ENCODE measurements at places on chromosomes 3 and 15.

DNA sequence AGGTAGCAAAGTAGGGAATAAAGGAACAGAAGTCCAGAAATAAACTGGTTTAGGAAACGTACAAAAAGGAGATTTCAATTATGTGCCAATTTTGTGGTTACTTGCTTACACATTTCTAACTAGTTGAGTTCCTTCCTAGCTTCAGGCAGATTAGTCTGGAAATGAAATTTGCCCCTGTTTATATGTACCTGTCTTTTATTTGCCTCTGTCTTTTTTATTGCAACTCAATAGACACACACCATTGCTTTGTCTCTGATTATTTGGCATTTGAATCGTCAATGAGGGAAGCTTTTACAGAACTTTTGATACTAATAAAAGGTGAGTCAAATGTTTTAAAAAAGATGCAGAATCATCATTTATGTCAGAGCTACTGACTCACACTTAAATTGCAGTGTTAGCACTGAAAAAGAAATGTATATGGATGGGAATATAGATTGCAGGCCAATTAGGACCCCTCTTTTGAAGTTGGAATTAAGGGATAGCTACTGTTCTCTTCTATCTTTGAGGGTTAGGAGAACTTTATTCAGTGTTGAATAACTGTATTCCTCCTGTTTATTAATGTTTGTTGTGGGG is 60.5 kb downstream of the TRAK1 start:
- no peak for DNase-seq

GRCh38 chr3:160707187-160707794 is 30.3 kb downstream of the ARL14 start:
- DNase-seq = no peak

GRCh38 chr15:64580696-64581407 is 120.5 kb downstream of the ZNF609 start:
- no peak for DNase-seq

- no peak for DNase-seq
These were observed 87.4 kb downstream of the FLNB start for GRCh38 chr3:58095603-58096138.

GRCh38 chr15:69750253-69750652 is 297.6 kb downstream of the RPLP1 start:
- no peak for DNase-seq

GRCh38 chr3:141489203-141489602 is 2.4 kb downstream of the RASA2 start:
- DNase-seq = no peak

DNA sequence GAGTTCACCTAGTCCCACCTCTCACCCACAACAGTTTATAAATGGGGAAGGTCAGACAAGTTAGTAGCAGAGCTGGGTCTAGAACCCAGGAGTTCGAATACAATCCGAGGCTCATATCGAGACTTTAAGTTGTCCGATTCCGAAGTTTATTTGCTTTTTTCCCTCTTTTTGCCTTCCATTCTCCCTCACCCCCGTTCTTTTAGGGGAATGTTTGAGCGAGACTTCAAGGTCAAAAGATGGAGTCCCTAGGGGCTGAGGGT is 7.3 kb downstream of the BCL6 start:
- no peak for DNase-seq

- no peak for DNase-seq
These were observed 393.7 kb upstream of the RGMA start for GRCh38 chr15:93482731-93483130.

- no peak for DNase-seq
These were observed 200.1 kb downstream of the OPA1 start for GRCh38 chr3:193793123-193793522.

- DNase-seq = no peak
These were observed 5.6 kb downstream of the CPB1 start for GRCh38 chr3:148833223-148833622.

DNA sequence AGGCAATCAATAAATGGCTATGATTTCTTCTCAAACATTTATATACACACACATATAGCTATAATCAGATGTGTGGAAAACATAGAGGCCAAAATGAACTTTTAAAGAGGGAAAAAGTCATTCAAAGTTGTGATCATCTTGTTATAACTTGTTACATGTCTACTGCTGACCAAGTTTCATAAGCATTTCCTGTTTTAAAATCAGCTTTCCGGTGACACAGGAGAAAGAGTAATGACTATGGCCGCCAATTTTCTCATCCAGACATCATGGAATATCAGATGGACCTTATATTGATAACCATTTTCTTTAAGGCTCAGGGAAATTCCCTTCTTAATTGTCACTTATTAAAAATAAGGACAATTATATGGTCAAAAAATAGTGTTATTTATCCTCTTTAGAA is 71.7 kb upstream of the AGTR1 start:
- DNase-seq = no peak

- DNase-seq = no peak
These were observed 1.8 kb downstream of the TMEM115 start for GRCh38 chr3:50357481-50357880.

DNA sequence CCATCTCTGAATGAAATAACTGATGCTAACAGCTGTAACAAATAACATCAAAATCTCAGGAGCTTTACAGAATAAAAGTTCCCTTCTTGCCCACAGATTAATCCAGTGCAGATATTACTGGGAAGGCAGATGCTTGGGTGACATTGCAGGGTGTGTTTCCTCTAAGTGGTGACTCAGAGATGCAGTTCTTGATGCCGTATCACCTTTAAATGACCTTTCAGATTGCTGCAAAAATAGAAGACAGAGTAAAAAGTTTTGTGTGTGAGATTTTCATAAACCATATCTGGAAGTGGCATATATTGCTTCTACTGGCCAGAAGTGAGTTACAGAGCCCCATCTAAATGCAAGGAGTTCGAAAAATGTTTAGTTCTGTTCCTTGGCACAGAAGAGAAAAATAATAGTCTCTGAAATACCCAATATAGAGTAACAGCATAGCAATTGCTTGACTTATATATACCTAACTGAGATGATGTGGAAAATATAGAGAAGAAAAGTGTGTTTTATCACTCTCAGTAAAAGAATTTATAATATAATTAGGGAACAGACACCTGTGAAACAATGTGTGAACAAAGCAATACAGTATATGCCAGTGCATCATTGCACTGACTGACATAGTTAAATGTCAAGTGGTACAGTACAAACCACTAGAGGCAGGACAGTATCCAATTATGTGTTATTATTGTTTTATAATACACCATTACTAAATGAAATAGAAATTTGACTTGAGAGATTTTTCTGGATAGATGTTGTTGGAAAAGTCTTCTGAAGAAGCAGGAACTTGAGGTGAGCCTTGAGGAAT is 430.7 kb upstream of the CBLB start:
- no peak for DNase-seq

DNA sequence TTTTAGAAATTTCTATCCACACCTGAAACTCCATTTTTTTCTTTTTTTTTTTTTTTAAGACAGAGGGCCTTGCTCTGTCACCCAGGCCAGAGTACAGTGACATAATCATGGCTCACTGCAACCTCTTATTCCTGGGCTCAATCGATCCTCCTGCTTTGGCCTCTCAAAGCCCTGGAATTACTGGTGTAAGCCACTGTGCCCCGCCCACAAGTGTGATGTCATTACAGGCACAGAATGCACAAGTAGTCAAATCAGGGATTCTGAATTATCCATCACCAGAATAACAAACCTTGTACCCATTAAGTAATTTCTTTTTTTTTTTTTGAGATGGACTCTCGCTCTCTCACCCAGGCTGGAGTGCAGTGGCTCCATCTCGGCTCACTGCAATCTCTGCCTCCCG is 1.9 kb downstream of the UQCRC1 start:
- no peak for DNase-seq

DNA sequence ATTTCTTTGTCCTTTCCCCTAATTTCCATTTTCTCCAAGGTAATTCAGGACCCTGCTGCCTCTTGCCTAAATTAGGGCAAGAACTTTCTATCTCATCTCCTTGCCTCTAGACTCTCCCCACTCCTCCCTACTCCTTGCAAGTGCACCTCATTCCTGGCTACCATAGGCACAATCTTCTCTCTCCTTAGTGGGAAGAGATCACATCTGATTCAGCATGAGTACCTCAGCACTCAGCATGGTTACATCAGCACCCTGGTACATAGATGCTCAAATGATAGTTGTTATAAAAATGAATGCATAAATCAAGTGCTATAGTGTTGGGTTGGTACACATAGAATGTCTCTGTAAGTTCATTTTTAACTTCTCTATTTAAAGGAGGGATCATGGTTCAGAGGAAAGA is 313.4 kb upstream of the RASGRP1 start:
- DNase-seq = no peak

DNA sequence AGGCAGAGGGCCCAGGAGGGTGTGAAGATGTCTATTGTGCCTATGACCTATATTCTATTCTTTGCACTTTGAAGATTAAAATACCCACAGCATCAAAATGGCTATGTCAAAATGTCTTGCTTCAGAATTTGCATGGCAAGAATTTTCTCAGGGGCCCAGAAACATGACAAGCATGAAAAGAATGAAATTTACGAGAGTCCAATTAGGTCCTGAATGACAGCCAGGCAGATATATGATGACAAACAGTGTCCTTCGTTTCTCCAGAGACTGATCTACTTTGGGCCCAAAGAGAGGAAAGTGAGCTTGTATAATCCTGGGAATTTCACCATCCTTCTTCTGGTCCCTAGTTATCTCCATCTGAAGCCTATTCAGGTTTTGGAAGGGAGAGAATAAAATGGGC is 609.9 kb downstream of the FHIT start:
- DNase-seq = no peak

GRCh38 chr3:109098079-109098644 is 19.8 kb downstream of the MORC1 start:
- DNase-seq = no peak

DNA sequence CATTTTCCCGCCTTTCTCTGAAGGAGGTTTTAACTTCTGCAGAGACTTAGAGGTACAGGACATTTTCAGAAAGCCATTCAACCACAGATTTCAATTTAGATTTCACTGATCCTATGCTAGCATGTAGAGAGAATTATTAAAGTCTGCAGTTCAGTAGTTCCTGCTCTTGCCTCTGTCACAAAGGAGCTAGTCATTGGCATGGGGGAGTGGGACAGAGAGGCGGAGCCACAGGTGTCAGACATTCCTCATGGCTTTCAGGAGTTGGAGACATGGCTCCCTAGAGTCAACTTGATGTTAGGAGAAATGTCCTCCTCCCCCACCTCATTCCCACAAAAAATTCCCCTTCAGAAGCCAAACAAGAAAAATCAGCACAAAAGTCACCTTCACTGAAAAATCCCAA is 66.0 kb upstream of the SIAH2 start:
- no peak for DNase-seq

GRCh38 chr3:89912031-89912430 is 804.6 kb downstream of the EPHA3 start:
- DNase-seq = no peak

DNA sequence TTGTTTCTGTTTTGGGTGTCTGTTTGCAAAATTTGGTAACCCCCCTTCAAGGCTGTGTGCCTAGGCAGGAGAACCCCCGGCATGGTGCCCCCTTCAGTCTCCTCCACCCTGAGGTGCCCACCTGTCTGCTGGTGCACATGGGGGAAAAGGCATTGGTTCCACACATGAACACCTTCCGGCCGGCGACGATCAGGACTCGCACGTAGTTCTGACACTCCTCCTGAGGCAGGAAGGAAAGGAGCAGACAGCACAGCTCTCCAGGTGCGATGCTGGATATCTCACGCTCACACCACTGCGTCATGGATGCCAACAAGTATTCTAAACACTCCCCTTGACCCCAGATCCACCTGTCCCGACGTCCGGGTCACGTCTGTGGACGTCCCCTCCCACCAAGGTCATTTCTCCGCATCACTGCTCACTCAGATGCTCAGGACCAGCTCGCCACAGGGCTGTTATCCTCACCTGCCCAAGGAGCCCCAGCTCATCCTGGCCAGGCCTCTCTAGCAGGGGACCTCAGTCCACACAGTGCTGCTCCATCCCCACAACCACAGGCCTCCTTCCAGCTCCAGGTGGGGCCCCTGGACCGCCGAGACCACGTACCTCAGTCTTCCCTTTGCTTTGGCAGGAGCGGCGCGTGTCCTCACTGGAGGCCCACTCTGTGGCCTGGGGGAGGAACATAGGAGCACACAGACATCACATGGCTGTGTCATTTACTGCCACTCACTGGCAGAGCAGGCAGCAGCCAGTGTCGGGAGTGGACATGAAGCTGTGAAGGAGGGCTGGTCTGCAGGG is 99.0 kb downstream of the SEMA5B start:
- no peak for DNase-seq

- no peak for DNase-seq
These were observed 242.6 kb upstream of the THBS1 start for GRCh38 chr15:39338251-39338650.

DNA sequence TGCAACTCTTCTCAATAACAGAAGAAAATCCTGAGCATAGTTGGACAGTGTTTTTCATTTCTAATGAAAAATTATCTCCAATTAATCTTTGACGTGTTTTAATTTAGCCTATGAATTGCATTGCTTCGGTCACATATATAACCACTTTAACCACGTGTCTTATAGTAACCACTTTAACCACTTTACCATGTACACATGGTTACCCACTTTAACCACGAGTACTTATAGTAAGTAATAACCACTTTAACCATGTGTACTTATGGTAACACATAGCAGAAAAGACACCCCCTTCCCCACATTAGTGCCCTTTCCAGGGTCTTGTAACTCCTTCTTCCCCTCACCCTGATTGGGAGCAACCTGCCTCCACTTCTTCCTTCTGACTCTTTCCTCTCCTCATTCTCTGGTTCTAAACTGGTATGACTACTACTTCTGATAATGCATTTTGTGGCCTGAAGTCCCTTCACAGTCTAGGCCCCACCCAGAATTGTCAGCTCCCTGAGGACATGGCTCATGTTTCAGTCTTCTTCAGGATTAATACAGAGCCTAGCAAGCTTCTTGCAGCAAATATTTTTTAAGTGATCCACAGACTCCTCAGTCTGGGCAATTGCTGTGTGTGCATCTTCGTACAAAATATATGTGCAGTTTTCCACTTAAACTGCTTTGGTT is 25.0 kb downstream of the SLC7A14 start:
- no peak for DNase-seq

- DNase-seq = no peak
These were observed 26.1 kb upstream of the TM4SF4 start for GRCh38 chr3:149448331-149448831.

GRCh38 chr15:94177112-94177511 is 54.2 kb upstream of the MCTP2 start:
- no peak for DNase-seq
